HT1080 (cell line): ENCODE measurements at places on chromosomes 12 and 14. TPM values are rescaled to one million over a fixed set of nuclear protein-coding genes. Genes with fewer than 3 reads are reported as not detected.

The AKAP6 gene
- total RNA-seq, result 0.60 and 0.96 TPM in 2 replicates

The MUCL1 gene
- not detected in 2 replicates for total RNA-seq

The ZC2HC1C gene
- 1.4 TPM in 1 of 2 replicates, not detected in the other for total RNA-seq

The TAS2R46 gene
- not detected in 2 replicates for total RNA-seq

The CCDC175 gene
- total RNA-seq, result not detected in 2 replicates

The PTPRQ gene
- not detected in 2 replicates for total RNA-seq

The RBMS2 gene
- total RNA-seq, result 30.9 and 33.3 TPM in 2 replicates

The ADCK1 gene
- 3.1 and 3.6 TPM in 2 replicates for total RNA-seq

The APOLD1 gene
- 1.8 and 2.8 TPM in 2 replicates for total RNA-seq

The LIN7A gene
- total RNA-seq, result 1.1 and 1.8 TPM in 2 replicates

The SSPN gene
- 1.4 TPM in 1 of 2 replicates, not detected in the other for total RNA-seq

The TSPAN19 gene
- total RNA-seq, result 0.10 TPM in 1 of 2 replicates, not detected in the other

The KRT3 gene
- 0.13 TPM in 1 of 2 replicates, not detected in the other for total RNA-seq

The KCNH3 gene
- 4.7 and 5.2 TPM in 2 replicates for total RNA-seq

The PRH2 gene
- 0.63 TPM in 1 of 2 replicates, not detected in the other for total RNA-seq

The TMTC1 gene
- 0.11 and 0.87 TPM in 2 replicates for total RNA-seq

The FAM186B gene
- 0.17 and 0.64 TPM in 2 replicates for total RNA-seq

- no peak for DNase-seq
These were observed 3.5 kb downstream of the ZBTB25 start for GRCh38 chr14:64500088-64500487.

DNA sequence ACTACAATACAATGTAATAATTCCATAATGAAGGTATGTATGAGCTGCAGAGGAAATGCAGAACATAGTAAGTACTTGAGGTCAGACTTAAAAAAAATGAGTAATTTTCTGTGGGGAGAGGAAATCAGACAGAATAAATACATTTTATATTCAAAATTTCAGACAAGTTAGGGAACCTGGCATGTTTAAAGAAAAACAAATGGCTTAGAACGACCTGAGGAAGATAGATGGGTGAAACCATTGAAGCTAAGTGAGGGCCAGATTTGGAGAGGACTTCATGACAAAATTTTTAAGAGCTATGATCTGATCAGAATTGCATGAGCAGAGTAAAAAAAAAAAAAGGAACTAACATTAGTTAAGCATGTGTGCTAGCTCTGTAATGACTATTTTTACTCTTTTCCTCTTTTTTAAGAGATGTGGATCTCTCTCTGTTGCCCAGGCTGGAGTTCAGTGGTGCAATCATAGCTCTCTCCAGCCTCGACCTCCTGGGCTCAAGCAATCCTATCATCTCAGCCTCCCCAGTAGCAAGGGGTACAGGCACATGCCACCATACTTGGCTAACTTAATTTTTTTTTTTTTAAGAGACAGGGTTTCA, 157.6 kb upstream of the PDE3A start:
- DNase-seq, result no peak

GRCh38 chr12:67698672-67699581, 50.4 kb downstream of the DYRK2 start:
- peak; percentile 73 for DNase-seq

DNA sequence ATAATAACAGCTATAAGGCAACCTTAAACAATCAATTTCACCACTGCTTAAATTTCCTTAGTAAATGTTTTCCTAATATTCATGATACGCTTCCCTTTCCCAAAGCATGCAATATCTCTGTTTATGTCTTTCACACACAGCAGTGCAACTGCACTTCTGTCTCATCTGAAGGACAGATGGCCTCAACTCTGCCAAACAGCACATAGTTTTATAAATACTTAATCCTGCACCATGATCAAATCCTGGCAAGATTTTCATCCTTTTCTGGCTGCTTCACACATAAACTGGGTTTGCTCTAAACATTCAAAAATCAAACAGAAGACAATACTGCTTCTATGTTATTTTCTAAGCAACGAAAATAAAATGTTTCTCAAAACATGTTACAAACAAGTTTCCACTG, 266.3 kb downstream of the ITPR2 start:
- DNase-seq, result no peak

DNA sequence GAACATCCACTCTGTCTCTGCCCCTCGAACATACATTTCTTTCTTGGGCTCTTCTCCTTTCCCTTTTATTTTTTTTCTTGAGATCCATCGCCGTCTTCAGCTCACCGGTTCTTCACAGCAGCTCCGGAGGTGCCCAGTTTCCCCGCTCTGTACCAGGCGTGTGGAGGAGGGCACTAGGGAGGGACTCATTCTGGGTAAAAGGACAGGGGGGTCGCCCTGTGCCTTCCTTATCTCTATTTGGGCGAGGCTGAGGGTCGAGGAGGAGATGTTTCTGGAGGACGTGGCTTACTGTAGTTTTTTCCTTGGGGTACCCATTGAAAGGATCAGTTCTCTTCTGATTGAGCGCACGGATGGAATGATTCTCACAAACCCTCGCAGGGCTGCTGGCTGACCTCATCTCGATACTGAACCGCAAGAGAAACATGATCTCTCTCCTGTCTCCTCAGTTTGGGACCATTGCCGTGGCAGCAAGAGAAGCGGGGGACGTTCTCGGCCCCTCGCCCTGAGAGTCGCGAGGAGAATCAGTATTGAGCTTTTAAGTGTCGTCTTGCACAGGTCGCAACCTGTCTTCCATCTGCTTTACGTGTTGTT, 386 bp downstream of the LIN52 start:
- peak; percentile 48 for DNase-seq

- DNase-seq, result no peak
These were observed 17.6 kb upstream of the ZFP36L1 start for GRCh38 chr14:68810173-68811153.

DNA sequence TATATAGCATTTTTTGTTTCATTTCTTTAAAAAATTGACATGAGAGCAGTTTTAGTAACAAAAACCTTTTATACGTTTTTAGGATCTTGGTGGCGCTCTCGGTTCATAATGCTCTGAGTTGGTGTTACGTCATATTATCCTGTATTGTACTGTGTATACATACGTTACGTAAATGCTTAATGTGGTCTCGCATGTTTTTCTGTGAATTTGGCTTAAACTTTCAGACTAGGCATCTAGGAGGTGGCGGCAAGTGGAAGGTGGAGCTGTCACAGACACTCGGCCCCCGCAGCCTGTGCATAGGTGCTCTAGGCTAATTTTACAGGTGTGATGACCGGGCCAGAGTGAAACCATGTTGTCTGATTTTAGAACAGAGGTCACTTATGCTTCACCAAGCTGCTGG, 60.0 kb downstream of the PPP2R5C start:
- no peak for DNase-seq

GRCh38 chr12:110916295-110916875, 4.0 kb downstream of the MYL2 start:
- peak; percentile 52 for DNase-seq

- no peak for DNase-seq
These were observed 54.0 kb downstream of the TRAF3 start for GRCh38 chr14:102831163-102831804.

DNA sequence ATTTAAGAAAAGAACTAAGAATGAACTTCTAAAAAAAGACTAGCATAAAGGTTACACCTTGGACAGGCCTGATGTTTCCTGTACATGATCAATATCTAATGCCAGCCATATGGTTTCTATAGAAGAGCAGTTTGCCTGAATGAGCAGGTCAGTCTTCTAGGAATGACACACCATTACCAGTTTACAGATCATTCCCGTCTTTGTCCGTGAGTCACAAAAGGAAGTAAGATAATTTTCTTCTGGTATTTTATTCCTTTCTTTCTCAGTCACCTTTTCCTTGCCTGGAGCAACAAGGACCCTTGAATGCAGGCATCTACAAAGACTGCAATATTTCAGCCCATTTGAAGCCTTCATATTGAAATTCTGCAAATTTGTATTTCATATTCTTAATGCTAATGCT, 44.6 kb upstream of the CNTN1 start:
- peak; percentile 8 for DNase-seq

- no peak for DNase-seq
These were observed 177.4 kb downstream of the BTG1 start for GRCh38 chr12:91968076-91968776.

DNA sequence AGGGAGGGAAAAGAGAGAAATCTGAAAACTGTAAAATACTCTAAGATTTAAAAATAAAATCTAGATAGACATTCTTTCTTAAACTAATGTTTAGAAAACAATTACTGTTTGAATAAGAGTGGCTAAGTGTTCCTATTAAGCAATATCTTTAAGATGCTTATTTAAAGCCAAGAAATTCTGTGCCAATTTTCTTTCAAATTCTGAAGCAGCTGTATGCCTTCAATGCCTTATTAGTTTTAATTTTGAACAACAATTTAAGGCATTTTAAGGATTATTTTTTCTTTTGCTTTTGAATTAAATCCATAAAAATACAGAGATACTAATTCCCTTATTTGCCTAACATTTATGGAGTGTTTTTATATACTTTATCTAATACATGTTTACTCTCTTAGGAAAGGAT, 50.3 kb upstream of the KITLG start:
- DNase-seq, result no peak

DNA sequence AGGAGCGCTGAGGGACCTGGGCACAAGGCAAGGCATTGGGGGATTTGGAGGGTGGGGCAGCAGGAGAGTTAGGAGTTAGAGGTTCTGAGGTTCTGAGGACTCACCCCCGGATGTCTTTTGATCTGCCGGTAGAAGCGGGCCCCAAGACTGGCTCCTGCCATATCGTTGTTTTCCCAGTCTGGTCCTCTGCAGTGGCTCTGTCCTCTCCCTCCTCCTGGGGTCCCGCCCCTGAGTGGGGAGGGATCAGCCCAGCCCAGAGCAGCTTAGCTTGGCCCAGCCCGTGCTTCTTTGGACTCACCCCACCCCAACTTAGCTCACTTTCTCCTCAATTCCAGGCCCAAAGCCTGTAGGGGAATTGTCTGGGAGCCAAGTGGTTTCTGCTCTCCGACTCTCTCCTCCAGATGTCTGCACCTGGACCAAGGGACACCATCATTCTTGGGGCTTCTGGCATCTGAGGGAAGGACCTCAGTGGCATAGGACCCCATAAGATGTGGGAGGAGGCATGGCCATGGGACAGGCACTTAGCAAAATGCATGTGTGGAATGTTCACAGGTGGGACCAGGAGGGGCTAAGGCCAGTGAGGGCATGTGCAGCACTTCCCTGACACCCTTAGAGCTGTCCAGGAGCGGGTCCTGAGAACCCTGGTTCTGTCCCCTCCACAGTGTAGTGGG, 7.5 kb downstream of the SHMT2 start:
- no peak for DNase-seq

GRCh38 chr12:63098851-63099250, 52.1 kb downstream of the AVPR1A start:
- DNase-seq, result no peak

DNA sequence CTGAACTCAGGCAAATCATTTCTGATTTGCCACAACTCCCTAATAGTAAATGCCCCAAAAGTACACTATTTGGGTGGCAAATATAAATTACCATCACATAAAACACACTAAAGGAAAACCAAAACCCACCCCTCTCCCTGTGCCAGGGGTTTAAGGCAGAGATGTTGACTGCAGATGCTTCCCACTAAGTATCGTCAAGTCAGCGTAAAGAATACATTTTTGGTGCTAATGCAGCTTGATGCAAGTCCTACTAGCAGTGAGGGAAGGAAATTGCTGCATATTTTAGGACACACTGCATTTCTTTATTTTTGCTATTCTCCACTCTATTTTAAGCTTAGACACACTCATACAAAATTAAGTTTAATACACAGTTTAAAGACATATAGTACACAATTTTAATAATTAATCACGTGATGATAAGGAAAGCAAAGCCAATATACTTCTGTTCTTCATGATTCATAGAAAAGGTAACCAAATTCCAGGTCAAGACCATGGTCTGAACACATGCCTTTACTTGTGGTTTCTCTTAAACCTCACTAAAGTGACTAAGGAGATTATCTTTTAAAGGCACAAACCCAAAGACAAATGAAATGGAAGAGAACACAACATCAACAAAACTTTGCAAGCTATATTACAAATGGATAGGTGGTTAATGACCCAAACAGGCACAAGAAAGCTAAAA, 162.2 kb downstream of the STXBP6 start:
- peak; percentile 15 for DNase-seq

- DNase-seq, result no peak
These were observed 7.3 kb downstream of the MSI1 start for GRCh38 chr12:120361506-120362208.

- peak; percentile 29 for DNase-seq
These were observed 5.2 kb downstream of the KRT84 start for GRCh38 chr12:52380271-52380694.

DNA sequence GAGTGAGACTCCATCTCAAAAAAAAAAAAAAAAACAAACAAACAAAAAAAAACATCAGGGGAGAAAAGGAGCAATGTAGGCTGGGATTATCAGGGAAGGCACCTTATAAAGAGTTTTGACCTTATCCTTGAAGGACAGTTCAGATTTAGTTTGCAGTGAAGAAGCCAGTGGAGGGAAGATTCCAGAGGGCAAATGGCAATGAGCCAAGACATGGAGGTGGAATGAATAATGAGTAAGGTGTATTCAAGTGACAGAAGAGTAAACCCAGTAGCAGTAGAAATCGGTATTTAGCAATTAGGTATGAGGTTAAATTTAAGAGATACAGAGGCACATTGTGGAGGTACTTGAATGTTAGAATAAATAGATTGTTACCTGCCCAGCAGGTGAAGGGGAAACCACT, 2.2 kb upstream of the DUSP16 start:
- no peak for DNase-seq

DNA sequence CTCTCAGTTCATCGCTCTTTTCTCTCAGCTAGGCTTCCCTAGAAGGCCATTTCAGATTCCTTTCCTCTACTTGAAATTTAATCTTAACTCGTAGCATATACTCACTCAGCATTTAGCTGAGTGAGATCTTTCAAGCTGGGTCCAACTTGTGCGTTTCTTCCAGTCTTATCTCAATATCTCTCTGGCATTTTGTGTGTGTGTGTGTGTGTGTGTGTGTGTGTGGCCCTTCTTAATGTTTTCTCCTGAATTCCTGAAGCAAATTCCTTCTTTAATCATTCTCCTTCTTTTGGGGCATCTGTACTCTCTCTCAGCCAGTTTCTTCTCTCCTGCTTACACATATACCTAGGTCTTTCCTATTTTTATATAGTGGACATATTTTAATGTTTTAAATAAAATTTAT, 129.1 kb downstream of the KITLG start:
- no peak for DNase-seq

GRCh38 chr12:132174839-132175490, 30.7 kb downstream of the NOC4L start:
- DNase-seq, result no peak

GRCh38 chr12:22631863-22632463, 7.0 kb downstream of the ETNK1 start:
- DNase-seq, result no peak

GRCh38 chr14:85534458-85535293, 4.7 kb downstream of the FLRT2 start:
- peak; percentile 20 for DNase-seq

DNA sequence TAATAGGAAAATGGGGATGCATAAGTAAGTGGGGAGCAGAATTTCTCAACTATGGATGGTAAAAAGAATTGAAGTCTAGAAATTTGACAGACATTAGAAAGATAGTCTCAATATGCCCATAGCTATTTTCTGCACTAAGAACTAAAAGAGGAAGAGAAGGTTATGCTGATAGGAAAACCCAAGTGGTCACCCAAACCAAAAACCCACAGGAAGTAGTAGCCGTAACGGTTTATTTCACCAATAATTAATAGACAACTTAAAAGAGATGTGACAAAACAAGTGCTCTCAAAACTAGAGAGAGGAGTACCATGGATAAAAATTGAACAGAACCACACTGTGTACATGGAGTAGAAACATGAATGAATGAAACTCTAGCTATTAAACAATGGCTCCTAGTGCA, 295.4 kb downstream of the FSCB start:
- DNase-seq, result no peak

GRCh38 chr12:4849115-4849541, 60.6 kb upstream of the KCNA1 start:
- DNase-seq, result no peak
